Endodermal cell (in vitro differentiated cells): ENCODE measurements at places on chromosomes 13 and 19. TPM values are rescaled to one million over a fixed set of nuclear protein-coding genes. Genes with fewer than 3 reads are reported as not detected.
A peak's percentile ranks its signal among the peaks of the same experiment; 100 is the strongest.

ZIC5 gene
- total RNA-seq: 10.6 and 11.0 TPM in 2 replicates

TMEM238 gene
- total RNA-seq: 3.5 and 3.9 TPM in 2 replicates

EIF3K gene
- 287 to 303 TPM (median 290 TPM) in 3 replicates for total RNA-seq

SIX5 gene
- 43.3 and 46.4 TPM in 2 replicates for total RNA-seq

FXYD5 gene
- 24.0 to 30.0 TPM (median 26.0 TPM) in 3 replicates for total RNA-seq

PTH2 gene
- total RNA-seq: not detected in 3 replicates

CLEC17A gene
- total RNA-seq: not detected in 3 replicates

PSMD8 gene
- total RNA-seq: 168 to 190 TPM (median 186 TPM) in 3 replicates

GRCh38 chr19:13104848-13105711 lies 2.4 kb upstream of the LYL1 start:
- DNase-seq: no peak

- DNase-seq: no peak
Observed at GRCh38 chr19:30512176-30513081, 140.2 kb downstream of the ZNF536 start.

GRCh38 chr13:71213252-71213821 lies 653.7 kb downstream of the DACH1 start:
- DNase-seq: no peak

- peak; percentile 14 for DNase-seq
Observed at GRCh38 chr19:29275266-29275665, 62.3 kb upstream of the UQCRFS1 start.

GRCh38 chr19:5290336-5291262 lies 50.0 kb downstream of the PTPRS start:
- no peak for DNase-seq

DNA sequence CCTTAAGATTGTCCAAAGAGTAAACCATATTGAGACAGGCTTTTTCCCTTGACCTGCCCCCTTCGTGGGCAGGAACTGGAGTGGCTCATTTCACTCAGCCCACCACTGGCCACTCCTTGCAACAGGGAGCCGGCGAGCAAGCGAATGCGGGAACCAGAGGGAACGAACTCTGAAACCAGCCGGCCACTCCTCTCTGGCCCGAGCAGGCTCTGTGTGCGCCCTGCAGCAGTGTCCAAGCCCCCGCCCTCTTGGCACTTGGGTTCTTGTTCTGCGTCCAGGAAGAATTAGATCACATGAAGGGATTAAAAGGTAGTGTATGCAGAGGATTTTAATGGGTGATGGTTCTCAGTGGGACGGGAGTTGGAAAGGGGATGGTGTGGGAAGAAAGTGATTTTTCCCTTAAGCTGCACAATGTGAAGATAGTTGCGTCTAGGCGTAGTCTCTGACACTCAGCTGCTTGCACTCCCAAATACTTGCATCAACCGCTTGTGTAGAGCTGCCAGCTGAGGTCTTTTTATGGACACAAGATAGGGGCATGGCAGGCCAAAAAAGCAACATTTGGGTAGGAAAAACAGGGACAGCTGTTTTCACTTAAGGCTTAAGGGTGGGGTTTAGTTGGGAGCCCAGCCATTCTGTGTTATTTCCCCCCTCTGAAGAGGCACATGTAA lies 1209.7 kb upstream of the PCDH20 start:
- no peak for DNase-seq

DNA sequence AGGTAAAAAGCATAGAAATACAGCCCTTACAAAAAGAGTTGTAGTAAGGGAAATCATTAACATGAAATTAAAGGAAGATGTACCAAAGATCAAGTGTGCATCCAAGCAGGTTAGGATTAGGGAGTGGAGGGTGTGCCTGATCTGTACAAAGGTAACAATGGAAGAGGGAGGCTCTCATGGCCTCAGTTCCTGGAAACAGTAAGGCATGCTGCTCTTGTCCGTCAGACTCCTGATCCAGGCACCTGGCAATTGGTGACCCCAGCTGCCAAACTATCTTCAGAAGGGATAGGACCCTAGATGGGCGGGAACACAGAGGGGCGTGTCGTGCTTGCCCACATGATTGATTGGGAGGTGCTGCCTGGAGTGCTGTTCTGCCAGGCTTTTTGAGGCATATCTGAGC lies 4.5 kb downstream of the TEX26 start:
- DNase-seq: no peak

DNA sequence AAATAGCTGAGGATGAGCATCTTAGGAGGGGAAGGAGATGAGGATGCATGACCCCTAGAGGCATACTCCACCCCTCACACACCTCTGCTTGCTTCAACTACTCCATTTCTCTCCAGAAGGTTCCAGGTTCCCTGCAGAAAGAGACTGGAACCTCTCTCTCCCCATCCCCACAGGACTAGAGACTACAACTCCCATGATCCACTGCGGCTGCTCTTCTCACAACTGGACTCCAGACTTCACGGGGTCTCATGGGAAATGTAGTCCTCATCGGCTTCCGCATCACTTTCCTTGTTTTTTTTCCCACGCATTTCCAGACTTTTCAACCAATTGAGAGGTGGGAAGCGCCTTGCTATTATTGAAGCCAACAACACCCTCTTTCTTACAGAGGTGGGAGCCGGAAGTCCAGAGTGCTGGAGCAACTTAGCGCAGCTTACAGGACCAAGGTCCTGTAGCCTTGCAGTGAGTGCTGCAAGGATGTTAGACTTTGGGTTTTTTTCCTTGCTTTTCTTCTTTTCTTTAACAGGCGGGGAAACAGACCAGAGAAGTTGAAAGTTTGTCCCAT lies 13.9 kb upstream of the CACNG6 start:
- DNase-seq: peak; percentile 93

DNA sequence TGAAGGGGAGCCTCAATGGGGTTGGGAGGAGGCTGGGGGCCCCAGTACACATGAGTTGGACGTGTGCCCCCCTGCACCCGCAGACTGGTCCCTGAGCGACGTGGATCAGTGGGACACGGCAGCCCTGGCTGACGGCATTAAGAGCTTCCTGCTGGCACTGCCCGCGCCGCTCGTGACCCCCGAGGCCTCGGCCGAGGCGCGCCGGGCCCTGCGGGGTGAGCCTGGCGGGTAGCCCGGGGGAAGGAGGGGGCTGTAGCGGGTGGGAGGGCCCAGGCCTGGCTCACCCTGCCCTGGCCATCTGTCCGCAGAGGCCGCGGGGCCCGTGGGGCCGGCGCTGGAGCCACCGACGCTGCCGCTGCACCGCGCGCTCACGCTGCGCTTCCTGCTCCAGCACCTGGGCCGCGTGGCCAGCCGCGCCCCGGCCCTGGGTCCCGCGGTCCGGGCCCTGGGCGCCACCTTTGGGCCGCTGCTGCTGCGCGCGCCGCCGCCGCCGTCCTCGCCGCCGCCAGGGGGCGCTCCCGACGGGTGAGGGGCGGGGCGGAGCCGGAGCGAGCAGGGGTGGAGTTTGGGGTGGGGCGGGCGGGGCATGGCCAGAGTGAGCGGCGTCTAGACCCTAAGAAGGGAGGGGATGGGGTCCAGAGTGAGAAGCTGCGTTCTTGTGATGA lies 8.1 kb downstream of the PIK3R2 start:
- DNase-seq: peak; percentile 94

- DNase-seq: no peak
Observed at GRCh38 chr13:110414931-110415330, 107.8 kb downstream of the COL4A2 start.

DNA sequence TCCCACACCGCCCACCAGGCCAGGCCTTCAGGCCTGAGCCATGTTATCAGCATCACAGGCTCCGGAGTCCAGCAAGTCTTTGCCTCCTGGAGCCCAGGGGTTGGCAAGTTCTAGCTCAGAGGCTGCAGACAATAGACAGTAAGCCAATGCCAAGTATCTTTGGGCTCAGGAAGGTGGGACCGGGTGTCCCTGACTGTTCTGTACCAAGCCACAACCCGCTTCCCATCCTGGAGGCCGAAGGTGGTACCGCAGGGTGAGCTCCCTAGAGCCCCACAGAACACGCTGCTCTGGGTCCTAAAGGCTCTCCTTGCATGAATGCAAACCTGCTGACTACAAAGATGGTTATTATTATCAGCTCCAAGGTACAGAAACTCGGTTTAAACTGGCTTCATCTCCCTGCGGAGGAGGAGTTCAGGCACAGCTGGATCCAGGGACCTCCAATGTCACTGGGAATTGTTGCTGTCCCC lies 5.5 kb upstream of the FSTL3 start:
- DNase-seq: peak; percentile 82

GRCh38 chr19:11180346-11180745 lies 17.0 kb downstream of the KANK2 start:
- no peak for DNase-seq

- no peak for DNase-seq
Observed at GRCh38 chr19:2618611-2619010, 83.9 kb downstream of the GNG7 start.

DNA sequence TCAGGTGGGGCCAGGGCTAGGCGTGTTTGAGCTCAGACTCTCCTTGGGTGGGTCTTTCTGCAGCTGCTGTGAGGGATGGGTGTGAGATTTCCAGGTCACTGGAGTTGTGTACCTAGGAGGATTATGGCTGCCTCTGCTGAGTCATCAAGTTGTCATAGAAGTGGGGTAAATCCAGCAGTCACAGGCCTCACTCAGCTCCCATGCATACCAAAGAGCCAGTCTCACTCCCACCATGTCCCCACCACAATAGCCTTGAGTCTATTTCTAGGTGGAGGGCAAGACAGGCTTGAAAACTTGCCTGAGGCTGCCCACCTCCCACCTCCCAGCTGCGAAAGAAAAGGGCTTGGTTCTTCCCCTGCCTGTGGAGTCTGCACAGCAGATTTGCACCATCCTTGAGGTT lies 194.0 kb upstream of the PCDH17 start:
- peak; percentile 52 for DNase-seq

GRCh38 chr13:111423168-111423785 lies 102.8 kb downstream of the TEX29 start:
- no peak for DNase-seq

DNA sequence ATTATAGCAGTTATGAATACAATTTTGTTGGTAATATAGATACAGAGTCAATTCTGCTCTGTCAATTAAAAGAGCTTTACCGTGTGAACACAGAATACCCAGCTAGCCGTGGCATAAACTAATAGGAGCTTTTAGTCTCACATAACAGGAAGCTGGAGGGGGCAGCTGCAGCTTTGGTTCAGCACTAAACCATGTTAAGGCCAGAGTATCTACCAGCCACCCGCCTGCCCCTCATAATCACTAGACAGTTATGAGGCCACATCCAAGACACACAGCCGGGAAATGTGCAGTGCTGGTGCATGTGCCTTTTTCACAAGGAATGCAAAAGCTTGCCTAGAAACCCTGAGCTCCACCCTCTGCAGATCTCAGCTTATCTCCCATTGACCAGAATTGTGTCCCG lies 62.3 kb downstream of the SGCG start:
- no peak for DNase-seq

DNA sequence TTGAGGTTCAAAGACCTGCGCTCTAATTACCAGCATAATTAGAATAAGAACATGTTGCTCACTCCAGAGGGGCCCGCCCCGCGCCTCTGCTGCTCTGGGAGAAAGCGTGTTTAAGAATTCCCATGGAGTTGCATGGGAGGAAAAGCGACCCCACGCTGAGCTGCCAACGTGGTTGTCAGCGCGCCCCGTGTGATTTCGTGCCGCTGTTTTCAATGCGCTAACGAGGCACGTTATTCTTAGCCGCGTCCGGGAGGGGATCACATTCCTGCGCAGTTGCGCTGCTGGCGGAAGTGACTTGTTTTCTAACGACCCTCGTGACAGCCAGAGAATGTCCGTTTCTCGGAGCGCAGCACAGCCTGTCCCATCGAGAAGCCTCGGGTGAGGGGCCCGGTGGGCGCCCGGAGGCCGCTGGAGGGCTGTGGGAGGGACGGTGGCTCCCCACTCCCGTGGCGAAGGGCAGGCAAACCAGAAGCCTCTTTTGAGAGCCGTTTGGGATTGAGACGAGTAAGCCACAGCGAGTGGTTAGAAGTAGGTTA lies 173.8 kb upstream of the SOX1 start:
- DNase-seq: peak; percentile 97

- DNase-seq: peak; percentile 75
Observed at GRCh38 chr19:23817519-23817918, 58.8 kb upstream of the ZNF681 start.

DNA sequence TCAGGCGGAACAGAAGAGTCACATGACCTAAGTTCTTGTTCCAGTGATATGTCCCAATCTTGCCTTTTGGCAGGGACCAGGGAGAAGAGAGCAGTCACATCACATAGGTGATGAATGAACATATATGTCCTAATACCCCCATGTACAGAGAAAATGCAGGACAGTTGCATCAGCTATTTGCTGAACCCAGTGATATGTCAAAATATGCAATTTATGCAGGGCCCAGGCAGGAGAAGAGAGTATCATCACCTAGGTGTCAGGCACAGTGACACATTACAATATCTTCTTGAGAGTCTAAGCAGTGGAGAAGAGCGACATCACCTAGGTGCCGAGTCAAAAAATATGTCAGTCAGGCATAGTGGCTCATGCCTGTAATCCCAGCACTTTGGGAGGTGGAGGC lies 139.9 kb downstream of the ZNF675 start:
- no peak for DNase-seq

DNA sequence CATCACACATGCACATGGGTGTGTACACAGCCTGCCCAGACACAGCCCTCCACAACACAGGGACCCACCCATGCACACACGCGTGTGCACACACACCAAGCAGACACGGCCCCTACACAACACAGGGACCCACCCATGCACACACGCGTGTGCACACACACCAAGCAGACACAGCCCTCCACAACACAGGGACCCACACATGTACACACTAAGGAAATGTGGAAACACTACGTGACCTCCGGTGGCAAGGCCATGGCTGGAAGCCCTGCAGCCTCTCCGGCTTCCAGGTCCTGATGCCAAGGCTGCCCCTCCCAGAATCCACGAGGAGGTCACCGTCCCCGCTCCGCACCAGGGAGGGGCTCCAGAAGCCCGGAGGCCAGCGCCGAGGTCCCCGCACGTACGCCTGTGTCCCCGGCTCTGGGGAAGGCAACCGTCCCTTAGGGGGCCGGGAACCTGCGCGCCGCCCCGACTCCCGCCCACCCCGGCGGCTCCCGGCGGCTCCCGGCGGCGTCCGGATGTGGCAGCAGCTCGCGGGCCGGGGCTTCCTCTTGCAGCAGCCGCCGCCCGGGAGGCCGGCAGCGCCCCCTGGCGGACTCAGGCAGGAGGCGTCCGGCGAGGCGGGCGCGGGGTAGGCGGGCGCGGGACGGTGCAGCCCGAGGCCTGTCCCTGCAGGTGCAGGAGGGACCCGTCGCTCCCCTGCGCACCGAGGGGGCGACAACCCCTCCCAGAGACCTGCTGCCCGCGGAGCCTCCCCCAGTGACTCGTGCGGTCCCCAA lies 29.8 kb upstream of the GRTP1 start:
- DNase-seq: peak; percentile 96

DNA sequence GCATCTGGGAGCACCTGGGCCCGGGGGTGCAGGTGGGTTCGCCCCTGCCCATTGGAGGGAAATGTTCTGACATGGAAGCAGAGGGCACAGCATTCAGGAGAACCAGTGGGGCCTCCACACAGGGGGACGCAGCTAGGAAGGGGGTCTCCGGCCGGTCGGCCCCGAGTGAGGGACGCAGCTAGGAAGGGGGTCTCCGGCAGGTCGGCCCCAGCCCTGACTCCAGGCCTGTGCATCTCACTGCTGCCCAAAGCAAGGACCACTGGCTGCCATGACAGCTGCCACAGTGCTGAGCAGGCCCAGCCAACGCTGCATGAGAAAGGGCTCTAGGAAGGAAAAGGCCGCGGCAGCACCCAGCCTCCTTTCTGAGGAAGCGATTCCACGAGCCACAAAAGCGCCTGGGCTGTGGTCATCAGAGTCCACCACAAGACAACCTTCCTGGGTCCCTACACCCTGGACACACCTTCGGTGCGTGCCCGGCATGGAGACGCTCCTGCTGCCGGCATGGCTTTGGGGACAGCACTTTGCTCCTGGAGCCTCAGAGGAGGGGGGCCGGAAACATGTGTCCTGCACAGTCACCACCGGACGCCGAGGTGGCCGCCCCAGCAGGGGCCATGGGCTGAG lies 9.7 kb downstream of the RASA3 start:
- no peak for DNase-seq

- DNase-seq: no peak
Observed at GRCh38 chr19:14002571-14003250, 3.4 kb downstream of the RFX1 start.
